ENCODE measurements at places on chromosomes 1 and 21. TPM values are rescaled to one million over a fixed set of nuclear protein-coding genes. Genes with fewer than 3 reads are reported as not detected.

- H3K27ac ChIP-seq: no peak overlapping the region
- no peaks in the 10 kb centered on the region for H3K36me3 ChIP-seq
- no peaks in the 10 kb centered on the region for H3K27me3 ChIP-seq
- H3K4me1 ChIP-seq: no peaks in the 10 kb centered on the region
- no peak overlapping the region for H3K4me3 ChIP-seq
Measured at GRCh38 chr1:43904660-43905551, 28.7 kb upstream of the ARTN start.

GRCh38 chr1:230216896-230217295, 149.9 kb downstream of the GALNT2 start:
- no peaks in the 10 kb centered on the region for H3K36me3 ChIP-seq
- no peaks in the 10 kb centered on the region for H3K4me1 ChIP-seq
- H3K4me3 ChIP-seq: no peak overlapping the region
- H3K27ac ChIP-seq: no peak overlapping the region
- peaks cover 12% of the 10 kb centered on the region for H3K27me3 ChIP-seq

DNA sequence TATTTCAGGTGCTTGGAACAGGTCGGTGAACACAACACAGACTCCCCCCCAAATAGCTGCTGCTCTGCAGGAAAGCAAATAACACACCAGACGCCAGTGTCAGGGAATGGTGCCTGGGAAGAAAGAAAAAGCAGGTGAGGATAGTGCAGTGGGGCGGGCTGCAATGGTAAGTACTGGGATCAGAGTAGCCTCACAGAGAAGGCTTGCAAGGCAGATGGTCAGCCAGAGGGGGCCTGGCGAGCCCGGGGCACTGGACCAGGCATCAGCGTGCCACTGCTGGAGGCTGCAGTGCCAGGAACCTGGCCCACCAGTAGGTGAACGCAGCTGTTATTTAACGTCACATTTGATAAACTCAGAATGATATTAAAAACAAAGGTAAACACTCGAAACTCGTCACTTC, 60.0 kb downstream of the POFUT2 start:
- H3K4me1 ChIP-seq: no peaks in the 10 kb centered on the region
- H3K27me3 ChIP-seq: no peaks in the 10 kb centered on the region
- H3K36me3 ChIP-seq: no peaks in the 10 kb centered on the region
- no peak overlapping the region for H3K4me3 ChIP-seq
- no peak for DNase-seq

GRCh38 chr1:237814319-237814924, 76.3 kb downstream of the ZP4 start:
- no peak overlapping the region for H3K27ac ChIP-seq
- no peak overlapping the region for H3K4me3 ChIP-seq
- DNase-seq: no peak
- H3K27me3 ChIP-seq: no peaks in the 10 kb centered on the region

- H3K4me1 ChIP-seq: no peaks in the 10 kb centered on the region
- H3K27me3 ChIP-seq: peaks cover 36% of the 10 kb centered on the region
- no peak overlapping the region for H3K27ac ChIP-seq
- peak; percentile 98 for DNase-seq
- H3K36me3 ChIP-seq: no peaks in the 10 kb centered on the region
- H3K4me3 ChIP-seq: no peak overlapping the region
Measured at GRCh38 chr1:156445789-156446263, 54.7 kb downstream of the MEF2D start.

GRCh38 chr1:214546886-214547641, 4.3 kb downstream of the PTPN14 start:
- peak overlapping the region; percentile 92 for H3K4me3 ChIP-seq
- no peak overlapping the region for H3K27ac ChIP-seq
- H3K27me3 ChIP-seq: no peaks in the 10 kb centered on the region
- no peak for DNase-seq

DNA sequence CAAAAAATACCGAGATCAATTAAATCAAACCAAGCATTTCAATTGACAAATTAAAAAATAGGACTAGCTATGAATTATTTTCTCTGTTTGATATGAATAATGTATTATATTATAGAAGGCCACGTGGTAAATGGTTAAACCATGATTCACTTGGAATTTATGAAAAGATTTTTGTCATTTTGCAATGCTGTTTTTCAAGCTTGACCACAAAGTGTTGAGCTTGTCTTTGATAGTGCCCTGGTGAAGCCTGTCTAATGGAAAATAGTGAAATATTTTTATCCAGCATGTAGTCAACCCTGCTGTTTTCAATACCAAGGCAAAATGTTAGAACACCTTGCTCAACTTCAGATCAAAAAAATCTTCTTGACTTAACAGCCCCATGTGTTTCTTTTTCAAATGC, 288.0 kb upstream of the PRMT6 start:
- no peak overlapping the region for H3K27ac ChIP-seq
- H3K4me3 ChIP-seq: no peak overlapping the region
- DNase-seq: no peak

DNA sequence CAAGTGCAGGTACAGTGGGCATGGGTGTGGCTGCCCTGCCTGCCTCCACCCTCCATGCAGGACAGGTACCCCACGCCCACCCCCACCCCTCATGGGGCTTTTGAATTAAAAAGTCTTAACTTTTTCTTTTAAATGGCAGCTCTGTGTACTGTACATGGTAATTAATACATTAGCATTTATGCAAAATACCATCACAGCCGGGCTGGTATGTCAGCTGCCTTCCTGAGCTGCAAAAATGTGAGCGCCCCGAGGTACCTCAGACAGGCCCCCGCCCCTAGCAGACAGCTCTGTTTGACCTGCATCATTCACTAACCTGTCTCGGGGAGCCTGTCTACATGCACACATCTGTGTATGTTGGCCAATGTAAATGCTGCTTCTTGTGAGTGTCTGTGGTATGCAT, 42.2 kb upstream of the POU3F1 start:
- H3K4me1 ChIP-seq: no peaks in the 10 kb centered on the region
- no peaks in the 10 kb centered on the region for H3K27me3 ChIP-seq
- H3K36me3 ChIP-seq: no peaks in the 10 kb centered on the region
- DNase-seq: no peak
- H3K4me3 ChIP-seq: no peak overlapping the region

DNA sequence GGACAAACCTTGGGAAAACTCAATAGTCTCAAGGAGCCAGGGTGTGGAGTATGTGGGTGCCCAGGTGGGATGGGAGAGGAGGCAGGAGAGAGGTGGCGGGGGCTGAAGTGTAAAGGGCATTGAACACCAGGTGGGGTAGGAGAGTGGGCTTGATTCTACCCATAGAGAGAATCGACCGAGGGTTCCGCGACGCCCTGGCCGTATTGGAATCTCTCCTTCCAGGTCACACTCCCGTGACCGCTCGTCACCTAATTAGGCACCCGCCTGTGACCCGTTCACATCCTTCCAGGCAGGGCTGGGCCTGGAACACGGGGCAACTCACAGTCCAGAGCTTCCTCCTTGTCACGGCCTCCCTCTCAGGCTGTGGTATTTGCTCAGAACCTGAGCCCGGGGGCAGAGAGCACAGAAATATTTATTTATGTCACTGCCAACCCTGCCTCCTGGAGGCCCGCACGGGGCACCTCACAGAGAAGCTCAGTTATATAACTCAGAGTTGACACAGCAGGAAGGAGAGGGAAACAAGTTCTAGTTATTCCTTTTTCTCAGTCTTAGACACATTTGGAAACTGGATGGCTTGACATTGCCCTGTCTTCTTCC, 12.0 kb downstream of the NCMAP start:
- DNase-seq: peak; percentile 70
- H3K4me1 ChIP-seq: no peaks in the 10 kb centered on the region
- no peak overlapping the region for H3K27ac ChIP-seq
- no peak overlapping the region for H3K4me3 ChIP-seq

DNA sequence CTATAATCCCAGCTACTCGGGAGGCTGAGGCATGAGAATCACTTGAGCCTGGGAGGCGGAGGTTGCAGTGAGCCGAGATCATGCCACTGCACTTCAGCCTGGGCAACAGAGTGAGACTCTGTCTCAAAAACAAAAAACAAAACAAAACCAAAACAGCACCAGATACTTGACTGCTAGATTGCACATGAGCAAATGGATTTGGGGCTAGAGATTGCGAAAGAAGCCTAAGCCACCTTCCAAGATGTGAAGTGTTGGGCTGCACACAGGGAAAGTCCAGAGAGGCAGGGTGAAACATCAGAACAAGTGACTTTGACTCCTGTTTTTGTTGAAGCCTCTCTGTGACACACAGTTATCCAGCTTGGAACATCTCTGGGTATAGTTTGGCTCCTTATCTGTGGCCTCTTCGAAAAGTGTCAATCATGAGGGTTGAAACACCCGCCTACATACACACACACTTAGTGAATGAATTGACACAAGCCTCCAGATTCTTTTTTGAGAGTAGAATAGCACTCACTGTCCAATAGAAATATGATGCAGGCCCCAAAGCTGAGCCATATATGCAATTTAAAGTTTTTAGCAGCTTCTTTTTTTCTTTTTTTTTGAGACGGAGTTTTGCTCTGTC, 34.2 kb upstream of the GPR137B start:
- no peaks in the 10 kb centered on the region for H3K4me1 ChIP-seq
- H3K36me3 ChIP-seq: no peaks in the 10 kb centered on the region
- DNase-seq: no peak
- H3K27ac ChIP-seq: no peak overlapping the region
- H3K27me3 ChIP-seq: no peaks in the 10 kb centered on the region
- H3K4me3 ChIP-seq: no peak overlapping the region

- H3K4me3 ChIP-seq: no peak overlapping the region
- no peaks in the 10 kb centered on the region for H3K27me3 ChIP-seq
Measured at GRCh38 chr21:37874904-37875780, 41.1 kb downstream of the KCNJ6 start.

DNA sequence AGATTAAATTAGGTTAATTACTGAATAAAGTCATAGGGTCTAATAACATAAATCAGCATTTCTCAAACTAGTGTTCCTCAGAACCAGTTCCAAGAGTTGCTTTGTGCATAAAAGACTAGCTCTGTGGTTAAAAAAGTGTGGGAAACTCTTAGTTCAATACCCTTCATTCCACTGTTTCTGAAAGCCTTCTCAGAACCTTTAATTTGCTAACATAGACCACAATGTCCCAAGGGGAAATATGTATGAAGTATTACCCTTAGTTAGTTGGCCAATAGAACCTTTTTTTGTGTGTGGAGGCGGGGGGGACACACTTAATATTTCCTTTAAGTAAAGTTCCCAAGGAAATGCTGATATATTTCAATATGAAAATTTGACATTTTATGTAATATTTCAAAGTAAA, 20.4 kb downstream of the ODF2L start:
- no peaks in the 10 kb centered on the region for H3K4me1 ChIP-seq
- peaks cover 62% of the 10 kb centered on the region for H3K36me3 ChIP-seq
- no peak overlapping the region for H3K4me3 ChIP-seq
- no peak overlapping the region for H3K27ac ChIP-seq

DNA sequence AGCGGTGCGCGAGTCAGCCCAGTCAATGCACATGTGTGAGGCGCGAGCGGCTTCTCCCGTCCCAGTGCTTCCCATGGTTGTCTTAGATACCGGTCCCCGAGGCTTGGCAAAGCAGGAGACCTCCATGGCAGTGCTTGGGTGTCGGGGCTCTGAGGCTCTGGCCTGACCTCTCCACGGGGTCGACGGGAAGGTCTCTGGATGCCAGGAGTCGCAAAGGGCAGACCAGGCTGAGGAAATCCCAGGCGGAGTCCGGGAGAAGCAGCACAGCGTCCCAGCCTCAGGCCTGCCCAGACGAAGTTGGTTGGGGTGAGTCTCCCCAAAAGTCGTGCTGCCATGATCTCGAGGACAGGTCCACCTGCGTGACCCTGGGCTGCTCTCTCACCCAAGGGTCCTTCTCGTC, 3881.6 kb downstream of the SRGAP2C start:
- no peaks in the 10 kb centered on the region for H3K27me3 ChIP-seq
- no peaks in the 10 kb centered on the region for H3K36me3 ChIP-seq
- no peak overlapping the region for H3K4me3 ChIP-seq
- no peak for DNase-seq

DNA sequence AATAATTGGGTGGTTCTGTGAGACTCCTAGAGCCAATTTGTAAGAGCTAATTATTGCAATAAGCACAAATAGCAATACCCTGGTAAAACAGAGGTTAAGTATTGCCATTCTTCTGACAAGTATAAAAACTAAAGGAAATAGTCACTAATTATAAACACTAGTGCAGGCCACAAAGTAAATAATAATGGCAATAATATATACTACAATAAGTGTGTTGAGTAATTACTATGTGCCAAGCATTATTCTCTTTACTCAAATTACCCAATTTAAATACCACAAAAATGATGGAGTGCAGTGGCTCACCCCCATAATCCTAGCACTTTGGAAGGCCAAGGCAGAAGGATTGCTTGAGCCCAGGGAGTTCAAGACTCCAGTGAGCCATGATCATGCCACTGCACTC, 15.3 kb downstream of the ZMYM6 start:
- no peak overlapping the region for H3K27ac ChIP-seq
- no peaks in the 10 kb centered on the region for H3K27me3 ChIP-seq
- peaks cover 30% of the 10 kb centered on the region for H3K36me3 ChIP-seq
- no peak for DNase-seq
- H3K4me3 ChIP-seq: no peak overlapping the region

- H3K27me3 ChIP-seq: no peaks in the 10 kb centered on the region
- no peak overlapping the region for H3K27ac ChIP-seq
- no peak for DNase-seq
- no peak overlapping the region for H3K4me3 ChIP-seq
- peaks cover 16% of the 10 kb centered on the region for H3K4me1 ChIP-seq
- peaks cover 59% of the 10 kb centered on the region for H3K36me3 ChIP-seq
Measured at GRCh38 chr1:42184616-42185015, 20.1 kb upstream of the GUCA2A start.

GRCh38 chr1:87305151-87305550, 23.5 kb upstream of the LMO4 start:
- no peaks in the 10 kb centered on the region for H3K4me1 ChIP-seq
- H3K4me3 ChIP-seq: no peak overlapping the region
- no peaks in the 10 kb centered on the region for H3K36me3 ChIP-seq
- H3K27ac ChIP-seq: no peak overlapping the region
- H3K27me3 ChIP-seq: no peaks in the 10 kb centered on the region

DNA sequence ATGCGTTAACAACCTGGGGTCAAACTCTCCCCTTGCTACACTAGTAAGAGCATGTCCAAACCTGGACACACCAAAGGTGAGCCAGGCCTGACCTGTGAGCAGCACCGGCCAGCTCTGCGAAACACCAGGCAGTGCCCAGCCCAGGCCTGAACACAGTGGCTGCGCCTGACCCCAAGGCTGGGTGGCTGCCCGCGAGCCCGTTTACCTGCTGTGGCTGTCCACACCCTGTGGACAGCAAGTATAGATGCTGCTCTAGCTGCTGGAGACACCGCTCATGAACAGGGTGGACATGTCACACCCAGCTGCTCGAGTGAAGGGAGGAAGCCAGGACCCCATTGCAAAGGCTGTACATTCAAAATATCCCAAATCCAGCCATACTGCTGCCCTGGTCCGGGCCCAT, 7.6 kb upstream of the CCDC27 start:
- no peak overlapping the region for H3K27ac ChIP-seq
- peak overlapping the region; percentile 23 for H3K4me3 ChIP-seq

MIXL1 gene
- 16.8 TPM for total RNA-seq

NR1I3 gene
- total RNA-seq: 0.20 TPM

SPRR2A gene
- not detected for total RNA-seq

UBXN11 gene
- 30.3 TPM for total RNA-seq

NIT1 gene
- total RNA-seq: 51.0 TPM

All from endodermal cell (in vitro differentiated cells).